ENCODE measurements at places on chromosomes 7 and 10.

GRCh38 chr7:29557954-29558353, 5.7 kb upstream of the PRR15 start:
- no peak for DNase-seq

- no peak for DNase-seq
Observed at GRCh38 chr10:132876993-132877431, 65.4 kb downstream of the CFAP46 start.

DNA sequence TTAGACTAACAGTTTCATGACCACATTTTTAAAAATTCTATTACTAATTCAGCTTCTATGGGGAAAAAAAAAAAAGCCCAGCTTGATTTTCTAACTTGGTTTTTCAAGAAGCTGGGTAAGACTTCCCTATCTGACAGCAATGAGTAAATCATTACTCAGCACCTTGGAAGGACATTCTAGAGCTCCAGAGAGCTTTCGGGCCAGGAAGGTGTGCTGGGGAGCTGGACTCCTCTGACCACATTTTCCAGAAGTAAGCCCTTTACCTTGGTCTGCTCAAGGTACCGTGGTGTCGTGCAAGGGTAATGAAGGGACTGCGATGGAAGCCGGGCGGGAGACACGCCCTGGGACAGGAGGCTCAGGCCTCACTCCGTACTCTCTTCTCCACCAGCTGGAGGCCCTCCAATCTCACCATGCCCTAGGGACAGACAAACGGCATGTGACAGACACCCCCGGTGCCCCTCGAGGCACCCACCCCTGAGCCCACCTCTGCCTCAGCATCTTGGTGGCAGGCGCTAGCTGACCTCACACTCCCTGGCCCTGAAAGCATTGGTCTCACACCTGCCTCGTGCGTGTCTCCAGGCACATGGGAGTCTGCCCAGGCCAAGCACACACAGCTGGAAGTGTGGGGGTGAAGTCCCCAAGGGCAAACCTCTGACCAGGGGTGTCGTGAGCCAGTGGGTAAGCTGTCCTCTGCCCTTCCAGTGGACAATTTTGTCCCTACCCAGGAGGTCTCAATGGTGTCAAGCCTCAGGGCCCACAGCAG, 152.1 kb downstream of the OAT start:
- no peak for DNase-seq

DNA sequence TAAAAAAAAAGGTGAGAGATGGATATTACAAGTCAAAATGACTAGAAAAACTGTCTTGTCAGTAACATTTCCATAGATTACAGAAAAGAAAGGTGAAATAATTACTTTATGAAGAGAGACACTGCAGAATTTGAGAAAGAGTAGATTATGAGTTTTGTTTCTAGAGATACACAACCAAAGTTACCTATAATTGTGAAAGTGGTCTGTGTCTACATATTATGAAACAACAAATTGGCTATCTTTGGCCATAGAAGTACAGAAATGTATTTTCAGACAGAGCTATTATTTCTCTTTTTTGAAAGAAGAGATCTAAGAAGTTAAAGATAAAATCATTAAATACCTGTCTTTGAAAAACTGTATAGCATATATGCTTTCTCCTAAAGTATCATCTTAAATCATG, 30.1 kb downstream of the KCND2 start:
- no peak for DNase-seq

GRCh38 chr10:61244261-61244775, 208.9 kb downstream of the TMEM26 start:
- DNase-seq, result no peak

GRCh38 chr10:74153123-74153522, 2.1 kb downstream of the ADK start:
- no peak for DNase-seq

DNA sequence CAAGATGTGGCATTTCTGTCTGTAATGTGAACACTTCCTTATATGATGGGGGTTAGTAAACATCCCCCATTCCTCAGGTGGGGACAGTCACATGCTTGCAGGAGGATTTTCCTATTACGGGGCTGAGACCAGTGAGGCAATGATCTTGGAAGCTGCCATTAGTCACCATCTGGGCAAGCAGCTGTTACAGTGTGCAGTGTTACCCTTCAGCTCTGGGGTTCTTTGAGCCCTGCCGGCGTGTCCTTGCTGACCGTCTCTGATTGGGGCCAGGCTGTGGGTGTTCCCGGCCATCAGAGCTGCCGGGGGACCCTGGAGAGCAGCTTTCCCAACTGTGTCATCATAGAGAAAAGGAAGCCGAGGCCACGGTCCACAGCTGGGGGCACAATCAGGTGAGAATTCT, 126.8 kb upstream of the FAM20C start:
- no peak for DNase-seq

- DNase-seq, result peak; percentile 44
Observed at GRCh38 chr10:130025811-130026485, 61.9 kb upstream of the EBF3 start.

DNA sequence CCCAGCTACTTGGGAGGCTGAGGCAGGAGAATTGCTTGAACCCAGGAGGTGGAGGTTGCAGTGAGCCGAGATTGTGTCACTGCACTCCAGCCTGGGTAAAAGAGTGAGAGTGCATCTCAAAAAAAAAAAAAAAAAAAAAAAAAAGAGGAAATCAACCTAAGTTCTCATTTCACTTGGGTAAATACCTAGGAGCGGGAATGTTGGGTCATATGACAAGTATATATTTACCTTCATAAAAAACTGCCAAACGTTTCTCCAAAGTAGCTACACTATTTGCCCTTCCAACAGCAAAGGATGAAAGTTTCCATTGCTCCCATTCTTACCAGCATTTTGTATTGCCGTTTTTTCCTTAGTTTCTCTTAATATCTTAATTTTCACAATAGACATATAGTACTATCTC, 9.8 kb downstream of the P4HA1 start:
- no peak for DNase-seq

DNA sequence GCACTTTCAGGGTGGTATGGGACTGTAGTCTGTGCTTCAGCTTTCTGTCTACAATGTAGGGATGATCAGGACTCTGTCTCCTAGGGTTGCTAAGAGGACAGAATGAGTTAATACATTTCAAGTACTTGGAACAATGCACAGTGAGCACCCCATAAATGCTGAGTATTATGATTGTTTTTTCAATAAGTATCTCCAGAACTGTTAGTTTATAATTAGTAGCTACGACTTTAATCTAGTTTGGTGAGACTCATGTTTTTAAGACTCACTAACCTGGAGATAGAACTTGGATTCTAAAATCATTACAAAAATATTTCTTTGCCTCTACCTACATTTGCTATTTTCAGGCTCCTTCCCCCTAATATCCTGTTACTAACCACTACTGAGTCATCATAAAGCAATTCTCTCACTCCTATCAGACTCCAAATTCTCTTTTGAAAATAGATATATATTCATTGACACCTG, 95.3 kb downstream of the CPED1 start:
- DNase-seq, result no peak

DNA sequence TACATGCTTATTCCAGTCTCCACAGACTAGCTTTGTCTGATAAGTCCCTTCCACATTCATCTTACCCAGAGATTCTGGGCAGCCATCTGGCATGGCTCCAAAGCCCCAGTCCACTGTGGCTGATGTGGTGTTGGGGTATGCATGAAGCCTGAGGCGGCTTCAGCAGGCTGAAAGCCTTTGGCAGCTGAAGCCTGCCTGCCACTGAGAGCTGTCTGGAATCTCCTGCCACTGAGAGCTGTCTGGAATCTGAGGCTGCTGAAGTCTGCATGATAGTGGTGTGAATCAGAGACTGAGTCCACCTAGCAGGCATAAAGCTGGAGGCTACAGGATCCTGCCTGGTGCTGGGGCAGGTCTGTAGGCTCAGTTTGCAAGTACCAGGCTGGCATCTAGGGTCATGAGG, 87.1 kb downstream of the DYNC1I1 start:
- no peak for DNase-seq

GRCh38 chr10:64379898-64380297, 858.7 kb downstream of the REEP3 start:
- no peak for DNase-seq

GRCh38 chr7:1329966-1330800, 97.5 kb downstream of the UNCX start:
- no peak for DNase-seq

DNA sequence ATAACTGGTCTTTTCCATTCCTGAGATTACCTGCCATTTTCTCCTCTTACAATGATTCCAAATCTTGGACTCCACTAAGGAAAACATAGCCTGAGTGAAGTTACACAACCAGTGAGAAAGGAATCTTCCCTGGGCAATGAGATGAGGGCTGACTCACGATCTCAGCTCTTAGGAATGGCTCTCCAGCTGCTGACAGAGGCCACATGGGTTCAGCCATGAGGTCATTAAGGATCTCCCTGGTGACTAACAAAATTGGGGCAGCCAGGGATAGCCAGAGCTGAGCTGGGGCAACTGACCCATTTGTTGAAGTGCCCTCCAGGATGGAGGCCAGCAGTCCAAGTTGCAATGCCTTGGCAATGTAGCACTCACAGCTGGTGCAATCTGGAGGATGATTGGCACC, 78.7 kb upstream of the MKLN1 start:
- no peak for DNase-seq

- no peak for DNase-seq
Observed at GRCh38 chr7:75992083-75992755, 2.2 kb downstream of the TMEM120A start.

- no peak for DNase-seq
Observed at GRCh38 chr10:49837051-49837478, 74.9 kb upstream of the OGDHL start.

DNA sequence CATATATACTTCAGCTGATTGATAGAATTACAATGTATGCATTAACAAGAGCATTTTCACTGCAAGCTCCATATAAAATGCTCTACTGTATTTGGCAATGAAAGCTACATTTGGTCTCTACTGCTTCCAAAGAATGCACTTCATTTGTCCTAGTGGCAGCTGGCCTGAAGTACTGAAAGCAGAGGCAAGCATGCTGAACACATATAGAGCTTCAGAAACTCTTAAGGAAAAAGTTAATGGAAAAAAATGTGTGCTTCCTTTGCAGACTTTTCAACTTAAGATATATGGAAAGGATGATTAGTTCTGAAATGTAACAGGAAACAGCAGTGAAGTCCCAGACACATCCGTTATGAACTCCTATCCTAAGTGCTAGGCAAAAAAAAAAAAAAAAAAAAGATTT, 537.1 kb upstream of the POM121L12 start:
- DNase-seq, result no peak

GRCh38 chr10:19904202-19904661, 88.0 kb downstream of the PLXDC2 start:
- DNase-seq, result no peak
